ENCODE measurements at places on chromosomes 6 and 20.

- no peak for DNase-seq
These were observed 28.7 kb downstream of the TPX2 start for GRCh38 chr20:31767805-31768204.

- no peak for DNase-seq
These were observed 19.6 kb downstream of the ADGRG6 start for GRCh38 chr6:142321451-142321850.

DNA sequence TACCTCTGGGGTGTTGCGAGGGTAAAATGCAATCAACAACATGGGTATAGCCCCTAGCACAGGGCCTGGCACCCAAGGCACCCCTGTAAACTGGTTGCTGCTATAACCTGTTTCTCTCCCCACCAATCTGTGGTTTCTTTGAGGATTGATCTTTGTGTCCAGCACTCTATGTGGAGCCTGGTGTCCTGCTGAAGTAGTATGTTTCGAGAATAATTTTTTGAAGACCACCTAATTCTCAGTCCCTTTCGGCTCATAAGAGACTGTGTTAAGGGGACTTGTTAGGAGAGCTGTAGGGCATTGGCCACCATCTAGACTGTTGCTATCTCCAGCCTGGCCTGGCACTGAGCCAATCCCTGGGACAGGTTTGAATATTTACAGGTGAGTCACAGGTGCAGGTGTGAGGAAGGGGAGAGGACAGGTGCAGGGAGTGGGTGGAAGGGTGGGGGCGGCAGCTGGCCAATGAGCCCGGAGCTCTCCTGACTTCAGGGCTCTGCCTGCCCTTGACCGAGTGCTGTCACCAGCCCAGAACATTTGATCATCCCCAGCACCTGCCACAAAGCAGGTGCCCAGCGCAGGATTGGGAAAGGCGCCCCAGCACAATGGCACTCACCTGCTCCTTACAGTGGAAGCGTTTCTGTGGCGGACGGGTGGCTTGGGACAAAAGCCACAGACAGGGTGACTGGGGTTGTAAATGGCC lies 8.1 kb upstream of the C20orf144 start:
- no peak for DNase-seq

- no peak for DNase-seq
These were observed 906.8 kb downstream of the GRIK2 start for GRCh38 chr6:102300350-102300749.

GRCh38 chr6:136566851-136567250 lies 16.6 kb upstream of the MAP7 start:
- DNase-seq, result no peak

DNA sequence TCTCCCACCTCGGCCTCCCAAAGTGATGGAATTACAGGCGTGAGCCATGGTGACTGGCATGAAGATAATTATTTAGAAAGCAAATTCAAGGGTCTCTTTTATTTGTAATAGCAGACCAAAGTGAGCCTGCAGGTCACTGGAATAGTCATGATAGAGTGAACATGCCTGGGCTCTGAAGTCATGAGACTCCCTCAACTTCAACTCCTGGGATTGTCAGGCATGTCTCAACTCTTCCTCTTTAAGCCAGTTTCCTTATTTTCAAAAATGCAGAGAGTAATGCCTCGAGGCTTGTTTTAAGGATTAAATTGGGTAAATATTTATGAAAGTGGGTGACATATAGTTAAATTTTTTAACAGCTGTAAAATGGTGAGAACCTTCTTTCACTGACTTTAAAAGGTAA lies 22.7 kb upstream of the HECA start:
- no peak for DNase-seq

GRCh38 chr6:34592208-34592952 lies 36.3 kb upstream of the SPDEF start:
- no peak for DNase-seq

GRCh38 chr6:27617046-27617687 lies 144.3 kb upstream of the ZNF184 start:
- DNase-seq, result no peak

DNA sequence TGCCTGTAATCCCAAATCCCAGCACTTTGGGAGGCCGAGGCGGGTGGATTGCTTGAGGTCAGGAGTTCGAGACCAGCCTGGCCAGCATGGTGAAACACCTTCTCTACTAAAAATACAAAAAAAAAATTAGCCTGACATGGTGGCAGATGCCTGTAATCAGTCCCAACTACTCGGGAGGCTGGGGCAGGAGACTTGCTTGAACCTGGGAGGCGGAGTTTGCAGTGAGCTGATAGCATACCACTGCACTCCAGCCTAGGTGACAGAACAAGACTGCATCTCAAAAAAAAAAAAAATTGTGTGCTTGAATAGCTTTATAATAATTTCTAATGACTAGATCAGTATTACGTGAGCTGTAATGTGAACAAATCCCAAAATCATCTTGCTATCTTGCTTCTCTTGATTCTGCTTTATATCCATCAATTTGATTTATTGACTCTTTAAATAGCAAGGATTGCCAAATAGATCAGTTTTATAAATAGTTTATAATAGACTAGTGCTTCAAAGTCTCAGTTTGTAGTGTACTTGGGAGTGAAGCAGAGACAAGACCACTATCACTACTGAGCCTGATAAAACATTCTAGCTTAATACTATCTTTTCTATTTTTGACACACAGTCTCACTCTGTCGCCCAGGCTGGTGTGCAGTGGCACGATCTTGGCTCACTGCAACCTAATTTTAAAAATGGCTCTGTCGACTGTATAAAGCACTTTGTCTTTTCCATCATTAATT lies 7.1 kb downstream of the AMD1 start:
- no peak for DNase-seq

GRCh38 chr6:150667977-150668716 lies 68.5 kb downstream of the PLEKHG1 start:
- no peak for DNase-seq

GRCh38 chr20:46356195-46357029 lies 48.1 kb upstream of the CDH22 start:
- DNase-seq, result no peak

GRCh38 chr6:129501740-129502660 lies 208.0 kb downstream of the ARHGAP18 start:
- no peak for DNase-seq

- DNase-seq, result no peak
These were observed 19.2 kb upstream of the FYN start for GRCh38 chr6:111892431-111892830.

DNA sequence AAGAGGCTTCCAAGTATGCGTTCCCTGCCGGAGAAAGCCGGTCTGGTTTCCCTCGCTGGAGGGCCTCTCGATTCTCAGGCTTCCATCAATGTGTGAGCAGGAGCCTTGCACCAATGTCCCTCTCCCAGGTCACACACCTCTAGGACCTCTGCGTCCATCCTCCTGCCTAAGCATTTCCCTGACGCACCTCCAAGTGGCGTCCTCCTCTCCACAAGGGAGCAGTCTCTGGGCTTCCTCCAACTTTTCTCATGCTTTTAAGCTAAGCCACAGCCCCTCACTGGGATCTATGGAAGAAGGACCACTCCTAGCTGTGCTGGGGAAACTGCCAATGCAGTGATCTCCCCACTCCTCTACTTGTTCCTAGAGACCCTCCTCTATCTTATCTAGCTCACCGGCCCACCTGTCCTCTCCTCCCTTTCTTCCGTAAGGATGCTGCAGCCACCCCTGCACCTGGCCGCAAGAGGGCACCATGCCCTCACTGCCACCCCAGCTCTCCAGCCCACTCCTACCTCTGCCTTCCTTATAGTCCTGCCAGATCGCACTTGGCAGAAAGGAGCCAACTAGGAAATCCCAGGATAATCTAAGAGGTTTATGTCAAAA lies 258.7 kb downstream of the LRFN2 start:
- DNase-seq, result peak; percentile 18

DNA sequence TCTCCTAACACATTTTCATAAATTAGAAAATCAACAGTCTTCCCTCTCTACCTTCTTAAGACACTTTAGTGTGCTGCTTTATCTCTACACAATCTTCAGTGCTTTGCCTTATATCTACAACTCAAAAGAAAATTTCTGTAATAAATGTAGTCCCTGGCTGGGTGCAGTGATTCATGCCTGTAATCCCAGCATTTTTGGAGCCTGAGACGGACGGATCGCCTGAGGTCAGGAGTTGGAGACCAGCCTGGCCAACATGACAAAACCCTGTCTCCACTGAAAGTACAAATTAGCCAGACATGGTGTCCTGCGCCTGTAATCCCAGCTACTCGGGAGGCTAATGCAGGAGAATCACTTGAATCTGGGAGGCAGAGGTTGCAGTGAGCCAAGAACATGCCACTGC lies 9.7 kb upstream of the EDN1 start:
- DNase-seq, result no peak

DNA sequence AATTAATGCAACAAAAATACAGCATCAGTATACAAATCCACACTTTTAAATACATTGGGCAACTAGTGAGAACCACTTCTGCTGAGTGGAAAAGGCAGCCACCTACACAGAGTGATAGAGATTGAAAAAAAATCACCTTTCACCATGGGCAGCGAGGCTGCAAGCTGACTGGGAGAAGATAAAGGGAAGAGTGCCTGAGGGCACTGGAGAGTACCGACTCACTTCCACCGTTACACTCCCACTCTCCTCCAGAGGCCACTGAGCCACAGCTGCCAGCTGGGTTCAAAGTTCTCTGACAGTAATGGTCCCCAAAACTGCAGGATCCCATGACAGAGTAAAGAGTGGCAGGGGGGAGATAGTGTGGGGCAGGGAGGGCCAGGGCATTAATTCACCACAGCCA lies 24.1 kb downstream of the PXT1 start:
- no peak for DNase-seq

GRCh38 chr6:85015396-85015990 lies 251.1 kb upstream of the TBX18 start:
- DNase-seq, result peak; percentile 4

DNA sequence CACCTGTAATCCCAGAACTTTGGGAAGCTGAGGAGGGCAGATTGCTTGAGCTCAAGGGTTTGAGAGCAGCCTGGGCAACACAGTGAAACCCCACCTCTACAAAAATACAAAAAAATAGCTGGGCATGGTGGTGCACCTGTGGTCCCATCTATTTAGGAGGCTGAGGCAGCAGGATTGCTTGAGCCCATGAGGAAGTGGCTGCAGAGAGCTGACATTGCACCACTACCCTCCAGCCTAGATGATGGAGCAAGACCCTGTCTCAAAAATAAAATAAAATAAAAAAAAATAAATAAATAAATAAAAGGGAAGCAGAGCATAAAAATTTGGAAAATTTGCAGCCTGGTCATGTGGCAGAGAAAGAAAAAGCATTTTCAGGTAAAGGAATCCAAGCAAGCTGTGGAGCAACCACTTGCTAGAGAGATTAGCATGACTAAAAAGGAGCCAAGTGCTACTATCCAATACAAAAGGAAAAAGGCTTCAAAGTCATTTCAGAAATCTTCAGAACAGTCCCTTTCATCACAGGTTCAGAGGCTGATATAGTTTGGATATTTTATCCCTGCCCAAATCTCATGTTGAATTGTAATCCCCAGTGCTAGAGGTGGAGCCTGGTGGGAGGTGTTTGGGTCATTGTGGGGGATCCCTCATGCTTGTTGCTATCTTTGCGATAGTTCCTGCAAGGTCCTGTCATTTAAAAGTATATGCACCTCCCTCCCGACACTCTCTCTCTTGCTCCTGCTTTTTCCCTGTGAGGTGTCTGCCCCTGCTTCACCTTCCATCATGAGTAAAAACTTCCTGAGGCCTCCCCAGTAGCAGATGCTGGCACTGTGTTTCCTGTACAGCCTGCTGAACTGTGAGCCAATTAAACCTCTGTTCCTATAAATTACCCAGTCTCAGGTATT lies 11.2 kb upstream of the TTK start:
- no peak for DNase-seq

GRCh38 chr6:3919130-3919628 lies 70.0 kb downstream of the FAM50B start:
- DNase-seq, result no peak

GRCh38 chr6:166904101-166904746 lies 52.1 kb downstream of the RNASET2 start:
- no peak for DNase-seq

- DNase-seq, result no peak
These were observed 73.4 kb downstream of the PTPN1 start for GRCh38 chr20:50583442-50584150.

- no peak for DNase-seq
These were observed 72.7 kb upstream of the B3GAT2 start for GRCh38 chr6:71029555-71029954.

- DNase-seq, result no peak
These were observed 695.2 kb downstream of the PHF3 start for GRCh38 chr6:64330694-64331307.

DNA sequence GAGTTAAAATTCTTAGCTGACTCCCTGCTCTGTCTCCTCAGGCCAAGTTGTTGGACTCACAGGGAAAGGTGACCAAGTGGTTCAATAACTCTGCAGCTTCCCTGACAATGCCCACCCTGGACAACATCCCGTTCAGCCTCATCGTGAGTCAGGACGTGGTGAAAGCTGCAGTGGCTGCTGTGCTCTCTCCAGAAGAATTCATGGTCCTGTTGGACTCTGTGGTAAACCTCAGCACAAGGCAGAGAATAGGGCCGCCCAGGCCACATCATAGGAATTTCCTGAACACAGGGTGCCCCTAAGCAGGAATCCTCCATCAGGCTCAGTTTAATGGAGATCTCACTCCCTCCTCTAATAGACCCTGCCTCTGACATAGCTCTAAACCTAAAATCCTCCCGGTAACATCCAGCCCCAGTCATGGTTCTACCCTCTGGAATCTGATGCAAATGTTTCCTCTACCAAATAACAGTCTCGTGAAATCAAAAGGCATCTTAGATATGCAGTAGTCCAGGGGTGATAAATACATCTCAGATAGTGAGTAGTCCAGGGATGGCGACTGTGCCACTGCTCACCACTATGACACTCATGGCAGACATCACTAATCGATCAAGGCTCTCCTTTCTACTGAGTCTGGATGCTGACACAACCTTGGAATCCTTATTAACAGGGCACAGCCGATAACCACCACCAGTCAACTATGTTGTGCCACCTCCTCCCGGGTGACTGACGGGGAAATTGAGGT lies 18.3 kb downstream of the BPIFB1 start:
- no peak for DNase-seq

- no peak for DNase-seq
These were observed 13.6 kb upstream of the HLA-C start for GRCh38 chr6:31285486-31285885.

DNA sequence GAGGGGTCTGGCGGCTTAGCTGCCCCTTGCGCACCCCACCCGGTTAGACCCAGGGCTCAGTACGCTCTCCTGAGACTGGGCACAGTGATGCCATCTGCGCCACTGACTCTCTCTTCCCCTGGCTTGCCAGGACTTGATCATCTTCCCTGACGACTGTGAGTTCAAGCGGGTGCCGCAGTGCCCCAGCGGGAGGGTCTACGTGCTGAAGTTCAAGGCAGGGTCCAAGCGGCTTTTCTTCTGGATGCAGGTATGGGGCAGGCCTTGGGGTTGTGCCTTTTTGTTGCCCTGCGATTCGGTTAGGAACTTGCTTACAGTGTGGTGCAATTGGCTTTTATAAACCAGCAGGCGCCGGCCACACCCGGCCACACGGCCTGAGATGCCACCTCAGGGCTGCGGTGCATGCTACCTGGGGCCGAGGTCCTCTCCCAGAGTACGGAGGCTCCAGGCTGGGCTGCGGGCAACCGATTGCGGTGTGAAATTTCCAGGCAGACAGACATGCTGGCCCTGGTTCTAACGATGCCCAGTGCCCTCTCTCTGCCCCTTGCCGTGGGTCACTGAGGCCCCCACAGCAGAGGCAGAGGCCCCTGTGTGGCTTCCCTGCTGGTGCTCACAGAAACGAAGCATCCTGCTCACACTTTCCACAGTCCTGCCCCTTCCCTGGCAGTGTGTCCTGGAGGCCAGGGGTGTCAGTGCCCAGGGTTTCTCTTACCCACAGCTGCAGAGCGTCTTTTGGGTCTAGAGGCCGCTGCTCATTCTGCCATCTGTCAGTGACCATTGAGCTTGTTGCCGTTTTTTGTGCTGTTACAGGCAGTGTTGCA lies 1.7 kb downstream of the ADRM1 start:
- no peak for DNase-seq

GRCh38 chr6:138188278-138188941 lies 26.7 kb downstream of the ARFGEF3 start:
- DNase-seq, result no peak

Data from GM19239 (cell line).